ENCODE measurements at places on chromosomes 4 and X.
A peak's percentile ranks its signal among the peaks of the same experiment; 100 is the strongest.

DNA sequence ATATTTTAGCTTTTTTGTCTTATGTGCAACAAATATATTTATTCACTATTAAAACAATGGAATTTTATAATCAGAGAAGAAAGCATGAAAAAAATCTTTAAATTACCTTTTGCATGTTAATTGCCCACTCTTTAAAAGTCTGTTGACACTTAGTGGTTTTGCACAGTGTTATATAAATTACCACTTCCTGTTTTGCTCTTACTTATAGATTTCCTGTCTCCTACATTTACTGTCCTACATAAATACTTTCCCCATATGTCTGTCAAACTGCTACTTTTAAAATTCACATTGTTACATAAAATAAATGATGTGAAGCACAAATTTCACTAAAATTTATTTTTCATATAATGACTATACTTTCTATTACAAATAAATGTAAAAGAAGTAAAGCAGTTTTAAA lies 161.1 kb upstream of the NDST4 start:
- no peak for DNase-seq

- DNase-seq, result peak; percentile 10
These were observed 248.5 kb downstream of the ENOX2 start for GRCh38 chrX:130654409-130654950.

- DNase-seq, result no peak
These were observed 30.6 kb downstream of the SUPT20HL2 start for GRCh38 chrX:24283127-24283794.

- DNase-seq, result no peak
These were observed 74.5 kb upstream of the NKX1-1 start for GRCh38 chr4:1480720-1481119.

- no peak for DNase-seq
These were observed 18.0 kb downstream of the HERC6 start for GRCh38 chr4:88396681-88397080.
